ENCODE measurements at places on chromosomes 11 and 22.

DNA sequence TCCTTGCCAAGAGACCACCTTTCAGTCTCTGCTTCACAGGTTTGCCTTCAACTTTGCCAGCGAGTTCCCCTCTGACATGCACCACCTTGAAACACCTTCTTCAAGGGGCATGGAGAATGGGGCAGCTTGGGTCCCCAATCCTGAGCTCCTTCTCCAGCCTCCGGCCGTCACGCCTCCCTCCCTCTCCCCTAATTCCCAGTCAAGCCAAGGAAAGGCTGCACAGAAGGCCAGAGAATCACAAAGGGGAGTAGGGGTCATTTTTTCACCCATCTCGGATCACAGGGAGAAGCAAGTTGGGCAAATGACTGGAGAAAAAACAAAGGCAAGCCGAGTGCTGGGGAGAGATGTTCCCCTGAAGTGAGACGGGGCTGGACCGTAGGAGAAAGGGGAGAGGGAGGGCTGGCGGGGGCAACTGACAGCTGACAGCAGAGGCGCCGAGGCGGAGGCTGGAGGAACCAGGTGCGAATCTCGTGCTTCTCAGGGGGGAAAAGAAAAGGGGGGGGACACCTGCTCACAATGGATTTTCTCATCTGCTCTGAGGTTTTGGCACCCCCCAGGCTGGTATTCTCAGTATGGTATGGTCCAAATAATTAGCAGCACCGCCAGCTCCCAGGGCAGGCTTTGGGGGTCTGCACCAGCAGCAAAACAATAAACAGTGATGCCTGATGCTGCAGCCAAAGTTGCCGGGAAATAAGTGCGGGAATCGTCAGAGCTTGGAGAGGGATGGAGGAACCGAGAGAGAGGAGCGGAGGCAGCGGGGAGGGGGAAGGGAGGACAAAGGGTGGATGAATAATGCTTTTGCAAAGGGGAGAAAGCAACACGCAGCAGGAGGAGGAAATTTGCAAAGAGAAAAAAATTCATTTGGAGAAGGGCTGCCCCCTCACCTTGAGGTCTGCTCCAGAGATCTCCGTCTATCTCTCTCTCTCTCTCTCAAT lies 644 bp downstream of the YPEL4 start:
- DNase-seq: peak; percentile 32

DNA sequence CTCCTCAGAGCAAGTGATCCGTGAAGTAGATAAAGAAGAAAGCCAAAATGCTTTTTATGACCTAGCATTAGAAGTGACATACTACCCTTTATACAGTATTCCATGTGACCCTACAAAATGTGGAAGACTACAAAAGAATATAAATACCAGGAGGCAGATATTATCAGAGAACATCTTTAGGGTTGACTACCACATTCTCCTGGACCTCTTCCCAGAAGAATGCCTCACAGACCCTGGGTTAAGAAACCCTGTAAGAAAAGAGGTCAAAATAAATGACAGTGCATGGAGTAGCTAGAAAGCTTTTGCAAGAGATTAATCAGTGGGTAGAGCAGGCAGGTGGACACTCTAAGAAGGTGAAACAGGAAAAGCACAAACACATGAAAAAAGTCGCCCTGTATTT lies 69.2 kb downstream of the FANCF start:
- no peak for DNase-seq

DNA sequence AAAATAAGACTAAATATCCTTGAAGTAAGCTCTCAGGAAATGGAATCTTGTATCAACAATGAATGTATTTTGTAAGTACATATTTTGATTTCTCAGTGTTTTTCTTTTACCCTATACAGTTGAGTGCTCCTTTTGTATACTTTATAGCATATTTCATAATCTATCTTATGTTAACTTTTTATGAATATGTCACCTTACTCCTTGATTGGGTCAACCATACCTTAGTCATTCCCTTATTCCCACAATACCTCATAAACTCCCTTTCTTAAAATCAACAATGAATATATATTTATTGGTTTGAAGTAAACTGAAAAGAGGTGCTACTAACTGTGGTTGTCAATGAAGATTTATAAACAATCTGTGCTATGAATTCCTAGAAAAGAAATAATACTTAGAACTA lies 686.2 kb downstream of the METTL15 start:
- DNase-seq: no peak

DNA sequence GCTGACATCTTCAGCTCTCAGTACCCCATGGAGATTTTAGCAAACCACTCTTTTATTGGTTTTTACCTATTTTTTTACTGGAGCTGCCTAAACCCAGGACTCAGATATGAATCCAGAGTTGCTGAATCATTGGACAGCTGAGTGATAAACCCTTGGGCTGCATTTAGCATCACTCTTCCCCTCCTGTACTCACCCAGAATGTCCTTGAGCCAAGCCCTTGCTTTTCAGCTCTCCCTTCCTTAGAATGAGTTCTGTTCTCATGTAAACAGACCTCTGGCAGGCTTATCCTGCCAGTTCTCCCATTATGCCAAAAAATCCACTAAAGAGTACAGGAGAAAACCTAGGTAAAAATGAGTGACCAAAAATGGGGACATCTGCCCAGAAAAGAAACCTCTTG lies 200.1 kb upstream of the POU2AF2 start:
- no peak for DNase-seq

DNA sequence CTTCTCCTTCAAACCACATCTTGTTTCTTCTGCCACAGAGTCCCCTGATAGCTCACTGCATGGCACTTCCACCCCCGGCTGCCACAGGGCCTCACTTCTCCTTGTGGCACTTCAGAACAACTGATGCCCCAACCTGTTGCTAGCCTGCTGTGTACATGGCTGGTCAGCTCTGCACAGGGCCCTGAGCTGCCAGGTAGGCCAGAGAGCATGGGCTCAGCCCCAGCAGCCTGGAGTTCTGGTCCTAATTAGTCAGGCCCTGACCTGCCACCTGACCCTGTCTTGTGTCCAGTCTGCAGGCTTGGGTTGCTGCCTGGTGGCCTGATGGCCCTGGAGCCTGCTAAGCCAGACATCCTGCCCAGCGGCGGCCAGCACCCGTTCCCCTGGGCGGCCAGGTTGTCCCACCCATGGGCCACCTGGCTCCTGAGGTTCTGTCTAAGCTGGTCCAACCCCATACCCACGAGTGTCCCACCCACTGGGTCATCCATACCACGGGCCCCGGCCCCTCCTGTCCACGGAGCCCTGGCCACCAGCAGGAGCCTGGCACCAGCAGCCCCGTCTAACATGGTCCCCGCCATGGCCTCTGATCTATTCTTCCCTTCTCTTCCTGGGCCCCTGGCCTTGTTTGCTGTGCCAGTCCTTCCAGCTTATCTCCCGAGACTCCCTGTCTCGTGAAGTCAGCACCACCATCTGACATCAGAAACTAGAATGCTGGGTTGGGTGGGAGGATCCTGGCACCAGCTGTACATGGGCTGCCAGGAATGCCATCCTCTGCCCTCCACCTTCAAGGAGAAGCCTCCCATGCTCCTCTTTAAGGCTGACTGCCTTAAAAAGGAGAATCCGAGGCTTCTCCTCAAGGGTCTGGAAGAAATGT lies 3.1 kb upstream of the CERK start:
- no peak for DNase-seq

DNA sequence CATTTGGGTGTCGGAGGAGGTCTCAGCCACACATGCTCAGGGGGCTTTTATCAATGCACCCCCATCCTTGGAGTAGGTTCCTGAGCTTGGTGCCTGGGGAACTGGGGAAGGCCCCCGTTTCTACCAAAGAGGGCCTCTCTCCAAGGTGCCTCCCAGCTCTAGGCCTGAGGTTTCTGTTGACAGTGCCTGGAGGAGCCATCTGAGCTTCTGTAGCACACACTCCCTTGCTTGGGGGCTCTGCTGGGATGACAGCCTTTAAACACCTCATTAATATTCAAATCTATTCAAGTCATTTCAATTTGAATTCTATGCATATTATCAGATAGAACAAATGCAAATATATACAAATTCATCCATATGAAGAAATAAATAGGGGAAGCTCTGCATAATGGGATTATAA lies 18.9 kb downstream of the KIRREL3 start:
- DNase-seq: no peak

DNA sequence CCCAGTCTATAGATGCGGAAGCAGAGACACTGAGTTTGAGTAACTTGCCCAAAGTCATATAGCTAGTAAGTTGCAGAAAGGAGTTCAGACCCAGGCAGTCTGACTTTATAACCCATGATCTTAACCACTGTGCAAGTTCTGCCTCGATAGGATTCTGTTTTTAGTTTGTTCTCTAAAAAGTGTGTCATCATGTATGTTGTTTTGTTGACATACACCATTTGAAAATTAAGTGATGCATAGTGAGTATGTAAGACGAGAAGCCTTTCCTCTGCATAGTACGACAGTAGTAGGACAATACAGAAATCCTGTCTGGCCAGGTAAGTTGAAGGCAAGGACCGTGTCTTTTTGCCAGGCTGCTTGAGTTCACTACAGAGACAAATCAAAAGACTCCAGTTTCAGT lies 3.3 kb downstream of the ZC3H12C start:
- no peak for DNase-seq

DNA sequence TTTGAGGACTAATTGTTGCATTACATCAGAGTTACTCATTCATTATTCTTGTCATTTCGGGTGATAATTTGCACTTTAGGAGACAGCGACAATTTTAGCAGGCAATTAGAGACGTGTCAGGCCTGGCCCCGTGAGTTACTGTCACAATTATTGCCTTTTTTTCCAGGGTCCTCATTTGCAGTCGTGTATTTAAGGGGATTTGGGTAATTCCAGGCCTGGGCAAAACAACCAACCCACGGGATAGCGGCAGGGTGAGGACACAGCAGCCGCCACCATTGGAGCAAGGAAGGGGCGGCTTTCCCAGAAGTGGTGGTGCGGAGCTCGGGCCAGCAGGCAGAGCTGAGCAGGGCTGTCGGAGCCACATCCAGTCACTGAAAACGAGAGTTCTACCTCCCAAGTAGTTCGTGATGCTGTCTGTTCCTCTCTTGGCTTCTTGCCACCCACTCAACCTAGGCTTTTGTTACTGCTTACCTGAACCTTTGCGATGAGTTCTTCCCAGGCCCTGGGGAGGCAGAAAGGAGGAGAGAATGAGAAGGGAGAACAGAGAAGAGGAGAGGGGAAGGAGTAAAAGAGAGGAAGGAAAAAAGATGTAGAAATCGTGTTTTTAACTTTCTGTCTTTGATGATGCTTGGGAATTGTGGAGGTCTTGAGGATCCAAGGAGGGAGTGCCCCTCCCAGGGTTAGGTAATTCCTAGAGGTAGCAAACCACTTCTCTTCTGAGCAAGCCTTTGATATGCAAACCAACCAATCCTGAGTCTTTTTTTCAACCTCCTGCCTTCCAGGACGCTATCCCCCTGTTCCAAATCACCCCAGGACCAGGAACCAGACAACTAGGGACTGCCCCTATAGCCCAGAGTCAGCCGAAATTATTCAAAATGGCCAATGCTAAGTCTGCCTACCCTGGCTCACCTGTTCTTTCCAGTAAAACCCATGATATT lies 236.1 kb downstream of the MIAT start:
- no peak for DNase-seq

- no peak for DNase-seq
Observed at GRCh38 chr22:29334148-29334547, 18.7 kb upstream of the RASL10A start.

- peak; percentile 33 for DNase-seq
Observed at GRCh38 chr11:60905551-60906113, 753 bp downstream of the PRPF19 start.

GRCh38 chr22:24133187-24133965 lies 47.9 kb upstream of the SUSD2 start:
- DNase-seq: no peak

GRCh38 chr11:134560066-134560465 lies 148.0 kb upstream of the B3GAT1 start:
- DNase-seq: no peak

DNA sequence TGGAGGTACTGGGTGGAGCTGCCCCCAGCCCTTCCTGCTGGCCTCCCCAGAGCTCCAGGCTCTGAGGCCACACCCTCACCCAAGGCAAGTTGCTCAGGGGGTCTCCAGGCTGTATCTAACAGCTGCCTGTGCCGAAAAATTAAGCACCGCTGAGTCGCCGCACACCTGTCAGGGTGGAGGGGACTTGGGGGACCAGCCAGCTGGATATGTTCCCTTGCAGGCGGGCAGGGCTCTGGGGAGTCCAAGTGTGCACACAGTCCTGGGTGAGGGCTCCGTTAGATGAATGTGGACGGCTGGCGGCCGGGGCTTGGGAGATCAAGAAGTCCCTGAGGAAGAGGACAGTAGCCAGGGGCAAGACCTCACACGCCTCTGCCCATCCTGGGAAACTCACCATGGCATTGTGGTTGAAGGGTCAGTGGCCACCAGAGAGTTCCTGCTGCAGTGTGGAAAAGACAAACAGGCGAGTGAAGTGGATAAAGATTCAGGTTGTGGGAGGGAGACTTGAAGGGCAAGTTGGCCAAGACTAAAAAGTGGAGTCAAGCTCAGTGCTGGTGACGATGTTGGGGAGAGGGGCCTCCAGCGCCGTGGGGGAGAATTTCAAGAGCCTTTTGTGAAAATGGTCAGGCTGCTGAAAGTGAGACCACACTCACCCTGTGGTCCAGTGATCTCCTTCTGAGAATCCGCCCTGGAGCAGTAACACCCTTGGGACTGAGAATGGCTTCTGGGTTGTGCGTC lies 69.6 kb downstream of the CDKN1C start:
- no peak for DNase-seq

GRCh38 chr11:130066338-130066737 lies 3.4 kb upstream of the APLP2 start:
- DNase-seq: no peak

- no peak for DNase-seq
Observed at GRCh38 chr11:119714189-119714588, 14.8 kb downstream of the NECTIN1 start.

DNA sequence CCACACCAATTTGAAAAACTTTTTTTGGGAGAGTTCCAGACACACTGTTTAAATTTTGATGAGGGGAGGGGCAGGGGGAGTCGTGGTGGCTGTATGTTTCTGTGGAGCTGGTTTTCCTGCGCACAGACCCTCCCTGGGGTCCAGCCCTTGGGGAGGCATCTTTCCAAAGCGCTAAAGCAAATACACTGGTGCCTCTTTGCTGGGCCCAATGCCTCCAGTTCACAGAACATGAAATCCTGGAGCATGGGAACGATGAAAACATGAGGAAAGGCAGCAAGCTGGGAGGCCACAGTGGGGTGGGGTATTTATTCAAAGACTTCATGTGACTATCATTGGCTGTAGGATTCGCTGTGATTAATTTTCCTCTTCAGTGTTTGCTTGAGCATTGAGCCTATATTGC lies 135.3 kb downstream of the CCDC34 start:
- no peak for DNase-seq

- no peak for DNase-seq
Observed at GRCh38 chr11:61696602-61697001, 16.4 kb downstream of the DAGLA start.

GRCh38 chr11:44506375-44507016 lies 59.0 kb upstream of the CD82 start:
- no peak for DNase-seq

DNA sequence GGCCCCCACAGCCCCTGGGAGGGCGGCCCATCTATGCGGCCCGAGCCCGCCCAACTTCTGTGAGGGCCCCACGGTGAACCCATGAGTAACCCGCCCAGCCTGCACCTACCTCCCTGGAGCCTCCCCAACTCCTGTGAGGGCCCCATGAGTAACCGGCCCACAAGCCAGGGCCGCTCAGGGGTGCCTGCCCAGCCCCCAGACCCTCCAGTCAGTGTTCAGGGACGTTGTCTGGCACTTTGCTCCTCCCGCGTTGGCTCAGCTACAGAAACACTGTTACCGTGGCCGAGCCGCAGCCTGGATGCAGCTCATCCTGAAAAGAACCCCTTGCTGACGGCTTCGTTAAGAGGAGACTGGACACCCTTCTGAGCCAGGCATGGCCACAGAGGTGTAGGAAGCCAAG lies 179.6 kb downstream of the BRD1 start:
- no peak for DNase-seq

All from fibroblast of skin of abdomen (primary cell).